ENCODE measurements at places on chromosomes 4 and X.

GRCh38 chr4:142818031-142818430, 28.1 kb downstream of the INPP4B start:
- no peak for DNase-seq

DNA sequence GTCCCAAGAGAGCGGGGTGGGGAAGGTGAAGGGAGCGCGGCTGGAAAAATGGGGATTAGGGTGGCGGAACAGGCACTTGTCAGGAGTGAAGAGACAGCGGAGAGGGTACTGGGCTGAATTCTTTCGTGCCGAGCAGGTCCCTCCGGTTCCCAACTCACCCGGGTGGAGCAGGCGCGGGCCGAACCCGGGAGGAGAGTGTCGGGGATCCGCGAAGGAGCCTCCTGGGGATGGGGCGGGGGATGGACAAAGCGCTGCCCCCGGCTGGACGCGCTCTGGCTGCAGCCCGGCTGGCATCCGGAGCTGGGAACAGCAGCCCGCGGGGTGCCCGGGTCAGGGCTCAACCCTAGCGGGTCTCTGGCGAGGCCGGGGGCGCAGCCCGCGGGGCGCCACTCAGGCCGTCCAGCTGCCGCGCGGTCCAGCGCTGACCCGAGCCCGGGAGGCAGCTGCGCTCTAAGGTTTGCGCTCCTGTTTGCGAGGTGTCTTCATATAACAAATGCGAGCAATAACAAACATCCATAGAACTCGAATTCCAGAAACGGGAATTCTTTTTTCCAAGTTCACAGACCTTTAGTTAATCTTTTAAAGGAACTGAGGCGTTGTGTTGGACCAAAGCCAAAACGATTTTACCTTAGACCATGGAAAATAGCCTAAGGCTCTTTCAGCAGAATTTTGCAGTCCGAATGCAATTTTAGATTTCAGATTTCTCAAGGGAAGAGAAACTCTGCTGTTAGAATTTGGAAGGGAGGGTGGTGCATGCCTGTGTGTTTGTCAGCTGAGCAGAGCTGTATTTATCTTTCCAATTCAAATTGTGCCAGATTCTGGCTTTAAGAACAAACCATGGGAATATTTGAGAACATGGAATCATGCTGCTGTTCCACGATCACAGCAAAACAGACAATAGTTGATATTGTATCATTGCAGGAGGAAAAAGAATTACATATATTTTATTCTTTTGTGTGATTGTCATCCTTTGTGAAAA, 744 bp downstream of the NPY5R start:
- DNase-seq = peak; percentile 5

DNA sequence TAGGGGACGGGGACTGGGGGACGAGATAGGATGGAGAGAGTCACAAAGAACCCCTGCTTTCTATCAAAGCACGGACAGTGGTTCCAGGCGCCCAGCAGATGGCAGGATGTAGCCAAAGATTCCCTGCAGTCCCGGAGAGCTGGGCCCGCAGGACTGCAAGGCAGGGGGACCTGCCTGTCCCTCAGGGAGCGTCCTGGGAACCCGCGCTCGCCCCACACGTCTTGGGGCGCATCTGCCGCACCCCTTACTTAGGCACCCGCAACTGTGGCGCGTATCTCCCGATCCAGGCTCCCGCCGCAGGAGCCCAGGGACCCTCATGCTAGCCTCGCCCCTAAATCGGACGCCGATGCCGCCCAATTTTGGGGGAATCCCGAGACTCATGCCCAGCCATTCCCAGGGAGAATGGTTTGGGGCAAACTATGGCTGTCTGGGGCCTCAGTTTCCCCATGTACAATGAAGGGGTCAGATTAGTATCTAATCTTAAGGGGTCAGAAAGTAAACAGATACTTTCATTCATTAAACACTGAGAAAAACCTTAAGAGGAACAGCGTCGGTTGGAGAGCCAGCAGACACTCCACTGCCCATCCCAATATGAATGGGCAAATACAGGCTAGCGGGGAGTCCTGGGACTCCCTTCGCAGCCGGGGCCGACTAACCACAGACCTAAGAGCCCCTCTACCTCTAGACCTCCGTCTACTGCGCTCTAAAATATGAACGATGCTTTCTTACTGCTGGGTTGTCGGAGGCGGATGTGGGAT, 581 bp upstream of the STK32B start:
- DNase-seq = peak; percentile 52

DNA sequence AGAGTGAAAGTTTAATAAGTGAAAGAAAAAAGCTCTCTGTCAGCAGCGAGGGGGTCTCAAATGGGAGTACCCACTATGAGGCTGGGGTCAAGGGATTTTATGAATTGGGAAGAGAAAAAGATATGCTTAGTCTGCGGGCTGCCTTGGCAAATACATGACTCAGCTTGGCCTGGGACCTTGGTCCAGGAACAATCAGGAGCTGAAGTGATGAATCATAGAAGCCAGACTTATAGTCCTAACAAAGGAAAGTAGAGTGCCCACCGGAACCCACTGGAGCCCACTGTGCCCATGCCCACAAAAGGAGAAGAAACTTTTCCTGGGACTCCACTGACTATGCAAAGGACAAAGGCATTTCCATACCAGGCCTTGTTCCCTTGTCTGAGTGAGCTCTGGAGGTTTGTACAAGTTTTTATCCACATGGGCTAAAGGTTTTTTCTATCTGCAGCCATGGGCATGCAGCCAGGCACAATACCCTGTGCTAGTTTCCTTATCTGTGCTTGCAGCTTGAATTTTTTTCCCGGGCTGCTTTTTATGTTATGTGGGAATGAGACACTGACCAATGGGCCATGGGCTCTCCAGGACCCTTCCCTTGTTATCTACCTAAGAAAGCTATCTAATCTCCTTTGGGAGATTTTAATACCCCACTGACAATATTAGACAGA, 201.7 kb downstream of the FAM133A start:
- peak; percentile 0 for DNase-seq

- no peak for DNase-seq
Observed at GRCh38 chr4:6419452-6420028, 52.9 kb downstream of the PPP2R2C start.

DNA sequence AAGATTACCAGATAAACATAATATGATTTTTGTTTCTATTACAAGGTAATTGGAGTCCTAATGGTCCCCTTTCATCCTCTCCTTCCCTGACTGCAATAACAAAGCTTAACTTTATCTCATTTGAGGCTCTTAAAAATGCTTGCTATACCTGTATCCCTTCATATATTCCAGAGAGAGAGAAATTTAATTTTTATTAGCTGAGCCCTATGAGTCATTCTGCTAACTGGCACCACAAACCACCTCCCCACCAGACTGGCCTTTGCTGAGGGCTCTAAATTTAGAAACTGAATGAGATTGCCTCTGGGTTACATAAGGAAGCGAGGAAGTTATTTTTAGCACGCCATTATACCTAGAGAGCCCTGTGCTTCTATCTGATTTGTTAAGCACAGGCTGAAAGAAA, 27.4 kb downstream of the CBLL2 start:
- DNase-seq = peak; percentile 71

GRCh38 chrX:6986915-6987314, 160.6 kb upstream of the STS start:
- no peak for DNase-seq

DNA sequence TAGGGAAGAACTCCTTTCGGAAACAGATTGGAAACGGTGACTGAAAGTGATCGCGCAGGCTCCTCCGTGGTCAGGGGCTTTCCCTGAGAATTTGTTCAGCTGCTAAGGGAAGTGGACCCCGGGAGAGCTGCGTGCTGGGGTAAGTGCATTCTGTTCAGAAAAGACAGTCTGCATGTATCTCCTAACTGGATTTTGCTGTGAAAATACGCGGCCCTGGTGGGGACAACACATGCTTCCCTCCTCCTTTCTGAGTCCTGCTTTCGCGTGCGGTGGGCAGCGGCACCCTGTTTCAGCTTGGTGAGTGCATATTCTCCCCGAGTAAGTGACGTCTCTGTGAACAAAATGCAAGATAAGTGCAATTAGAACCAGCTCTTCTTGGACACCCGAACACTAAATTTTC, 195.6 kb downstream of the STIM2 start:
- no peak for DNase-seq

DNA sequence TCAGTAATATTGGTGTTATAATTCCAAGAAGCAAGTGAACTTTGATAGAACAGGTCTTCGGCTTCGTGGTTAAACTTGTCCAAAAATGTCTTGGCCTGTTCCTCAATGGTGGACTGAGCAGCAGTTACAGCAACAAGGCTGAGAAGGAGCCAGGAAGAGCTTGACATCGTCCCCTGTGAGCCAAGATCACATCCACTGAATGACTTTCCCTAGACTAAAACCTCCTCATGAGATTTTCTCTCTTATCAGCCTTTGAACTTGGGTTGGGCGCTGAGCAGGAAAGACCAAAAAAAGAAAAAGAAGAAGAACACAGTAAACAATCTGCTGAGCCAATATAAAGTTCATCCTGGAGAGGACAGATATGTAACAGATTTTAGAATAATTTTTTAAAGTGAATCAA, at the start of gene ACE2:
Gene ACE2, minus strand, starts transcription at position 216 of the 400 bp plus-strand sequence. Its CDS starts 49 bp downstream, at position 167.
- DNase-seq = no peak

GRCh38 chrX:131301155-131301554, 12.0 kb upstream of the IGSF1 start:
- no peak for DNase-seq

- peak; percentile 90 for DNase-seq
Observed at GRCh38 chr4:168480931-168481611, 779 bp upstream of the DDX60L start.

DNA sequence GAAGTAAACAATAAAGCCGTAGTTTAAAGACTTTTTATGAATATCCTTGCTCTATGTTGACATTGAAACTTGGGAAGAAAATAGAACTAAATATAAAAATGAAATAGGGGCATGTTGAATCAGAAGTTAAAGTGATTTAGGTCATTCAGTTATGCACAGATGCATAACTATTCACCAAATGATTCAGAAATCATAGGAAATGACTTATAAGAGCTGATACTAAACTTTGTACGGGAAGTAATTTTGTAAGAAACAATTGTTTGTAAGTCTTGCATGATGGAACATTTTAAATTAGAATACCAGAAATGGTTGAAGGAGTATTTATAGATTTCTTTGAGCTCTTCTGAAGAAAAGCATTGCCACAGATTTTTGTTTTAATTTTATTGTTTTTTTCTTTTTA, 246.5 kb downstream of the CPE start:
- DNase-seq = peak; percentile 65

DNA sequence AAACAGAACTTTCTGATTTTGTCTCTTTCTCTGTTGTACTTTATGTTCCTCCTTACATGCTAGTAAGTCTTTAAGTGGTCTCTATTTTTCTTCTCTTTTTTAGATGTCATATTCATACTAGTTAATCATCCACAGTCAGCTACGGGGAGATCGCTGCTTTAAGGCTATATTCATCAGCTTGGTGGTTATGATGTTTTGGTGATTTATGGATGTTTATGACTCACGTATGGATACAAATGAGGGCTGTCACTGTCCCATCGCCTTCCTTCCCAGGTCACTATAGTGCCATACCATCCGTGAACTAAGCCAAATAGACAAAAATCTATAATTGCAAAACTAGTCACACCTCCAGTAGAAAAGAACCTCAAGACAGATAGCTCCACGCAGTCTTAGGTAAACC, 296.8 kb upstream of the AADAT start:
- no peak for DNase-seq

GRCh38 chr4:139501117-139501516, 47.2 kb downstream of the RAB33B start:
- no peak for DNase-seq

GRCh38 chrX:70434352-70434866, 10.2 kb upstream of the DLG3 start:
- DNase-seq = peak; percentile 63

DNA sequence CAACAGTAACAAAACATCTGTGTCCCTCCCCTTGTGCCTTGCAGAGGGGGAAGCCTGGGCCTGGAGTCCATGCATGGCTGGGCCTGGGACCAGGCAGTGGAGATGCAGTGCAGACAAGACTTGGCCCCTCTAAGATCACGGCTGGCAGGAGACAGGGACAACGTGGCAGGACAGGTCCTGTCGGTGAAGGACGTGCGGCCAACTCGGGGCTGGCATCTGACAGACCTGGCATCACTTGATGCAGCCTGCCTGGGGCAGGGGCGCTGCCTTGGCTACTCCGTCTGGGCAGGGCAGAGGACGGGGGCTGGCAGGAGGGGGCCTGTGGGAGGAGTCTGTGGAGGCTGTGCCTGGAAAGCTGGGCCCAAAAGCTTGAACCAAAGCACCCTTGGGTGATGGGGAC, 112.1 kb downstream of the CPZ start:
- DNase-seq = no peak

DNA sequence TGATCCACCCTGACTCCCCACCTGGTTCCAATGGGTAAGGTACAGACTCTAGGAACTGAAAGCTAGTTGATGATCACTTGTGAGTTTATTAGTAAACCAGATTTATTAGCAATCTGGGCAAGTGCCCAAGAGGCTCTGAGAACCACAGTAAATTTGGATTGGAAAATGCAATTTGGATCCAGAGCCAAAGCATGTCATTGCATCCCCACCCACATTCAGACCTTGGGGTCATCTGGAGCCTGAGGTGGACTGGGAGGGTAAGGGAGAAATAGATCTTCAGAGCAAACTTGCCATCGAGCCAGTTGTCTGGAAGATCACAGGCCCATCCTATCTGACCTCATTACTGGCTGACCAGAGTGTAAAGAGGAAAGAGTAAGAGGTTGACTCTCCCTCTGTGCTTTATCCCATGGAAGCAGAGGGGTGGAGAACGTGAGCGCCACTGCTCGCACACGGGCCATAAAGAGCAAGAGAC, 78.7 kb upstream of the RASGEF1B start:
- no peak for DNase-seq

DNA sequence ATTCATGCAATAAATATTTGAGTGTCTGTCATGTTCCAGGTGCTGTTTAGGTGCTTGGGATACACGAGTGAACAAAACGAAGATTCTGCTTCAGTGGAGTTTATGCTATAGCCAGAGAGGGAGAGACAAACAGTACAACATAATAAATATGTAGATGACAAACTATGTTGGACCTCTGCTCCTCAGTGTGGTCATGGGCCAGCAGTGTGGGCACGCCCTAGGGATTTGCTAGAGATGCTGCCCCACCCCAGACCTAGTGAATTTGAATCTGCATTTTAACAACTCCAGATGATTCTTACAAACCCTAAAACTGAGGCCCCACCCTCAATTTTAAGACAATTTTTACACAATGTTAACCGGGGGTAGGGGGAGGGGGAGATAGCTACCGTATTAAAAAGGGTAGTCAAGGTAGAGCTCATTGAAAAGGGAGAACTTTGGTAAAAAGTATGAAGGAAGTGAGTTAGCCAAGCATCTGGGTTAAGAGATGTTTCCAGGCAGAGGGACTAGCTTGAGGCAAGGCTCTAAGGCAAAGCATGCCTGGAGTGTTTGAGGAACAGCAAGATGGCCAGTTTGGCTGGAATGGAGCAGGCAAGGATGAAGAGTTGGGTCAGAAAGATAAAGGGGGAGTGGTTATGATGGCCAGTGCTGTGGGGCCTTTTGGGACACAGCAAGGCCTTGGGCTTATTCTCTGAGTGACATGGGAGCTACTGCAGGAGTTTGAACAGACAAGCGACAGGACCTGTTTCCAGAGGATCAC, 42.4 kb downstream of the SEPSECS start:
- DNase-seq = no peak

DNA sequence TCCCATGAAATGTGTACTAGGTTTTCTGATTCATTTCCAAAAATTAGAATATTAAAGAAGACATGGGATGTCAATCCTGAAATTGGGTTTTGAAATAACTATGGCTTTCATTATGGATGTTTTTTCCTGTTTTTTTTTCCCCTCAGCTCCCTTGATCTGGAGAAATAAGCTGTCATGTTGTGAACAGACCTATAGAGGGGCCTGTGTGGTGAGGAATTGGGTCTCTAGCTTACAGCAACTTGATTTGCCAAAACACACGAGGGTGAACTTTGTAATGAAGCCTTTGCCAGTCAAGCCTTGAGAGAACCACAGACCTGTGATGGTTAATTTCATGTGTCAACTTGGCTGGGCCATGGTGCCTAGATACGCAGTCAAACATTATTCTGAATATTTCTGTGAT, 2413.6 kb downstream of the PCDH7 start:
- no peak for DNase-seq

Measured in bronchial epithelial cell (primary cell).